ENCODE measurements at places on chromosomes 3 and 15.

DNA sequence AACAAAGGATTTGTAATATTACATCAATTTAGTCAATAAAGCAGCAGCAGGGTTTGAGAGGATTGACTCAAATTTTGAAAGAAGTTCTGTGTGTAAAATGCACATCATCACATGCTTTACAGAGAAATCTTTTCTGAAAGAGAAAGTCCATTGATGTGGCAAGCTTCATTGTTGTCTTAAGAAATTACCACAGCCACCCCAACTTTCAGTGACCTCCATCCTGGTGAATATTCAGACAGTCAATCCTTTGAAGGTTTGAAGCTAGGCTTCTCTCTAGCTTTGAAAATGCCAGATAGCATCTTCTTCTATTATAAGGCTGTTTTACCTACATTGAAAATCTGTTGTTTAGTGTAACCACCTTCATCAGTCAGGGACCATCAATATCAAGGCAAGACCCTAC is 51.8 kb upstream of the SETMAR start:
- H3K4me1 ChIP-seq = no peaks in the 10 kb centered on the region
- no peak overlapping the region for H3K4me3 ChIP-seq
- H3K36me3 ChIP-seq = no peaks in the 10 kb centered on the region
- H3K27ac ChIP-seq = no peak overlapping the region
- H3K27me3 ChIP-seq = no peaks in the 10 kb centered on the region

DNA sequence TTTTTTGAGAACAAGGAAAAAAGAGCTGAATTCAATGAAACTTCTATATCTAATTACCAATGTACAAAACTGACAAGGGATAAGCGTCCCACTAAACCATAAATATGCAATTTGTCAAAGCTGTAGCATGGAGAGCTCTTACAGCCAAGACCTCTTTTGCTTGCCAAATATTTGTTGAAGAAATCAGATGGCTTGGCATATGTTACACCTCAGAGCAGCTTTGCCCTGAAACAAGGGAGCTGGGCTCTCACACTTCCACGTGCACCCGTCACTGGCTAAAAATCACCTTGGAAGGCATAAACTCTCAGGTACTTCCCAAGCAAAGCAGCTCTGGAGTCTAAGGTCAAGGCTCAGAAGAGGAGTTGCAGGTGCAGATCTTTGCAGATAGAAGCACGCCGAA is 324.7 kb upstream of the SLCO3A1 start:
- DNase-seq = no peak
- no peak overlapping the region for H3K4me3 ChIP-seq
- H3K27me3 ChIP-seq = peaks cover 48% of the 10 kb centered on the region
- no peak overlapping the region for H3K27ac ChIP-seq
- no peaks in the 10 kb centered on the region for H3K36me3 ChIP-seq

GRCh38 chr15:67883234-67883773 is 43.5 kb upstream of the RNU6-1 start:
- H3K27ac ChIP-seq = no peak overlapping the region
- peaks cover 10% of the 10 kb centered on the region for H3K36me3 ChIP-seq
- peaks cover 10% of the 10 kb centered on the region for H3K4me1 ChIP-seq
- DNase-seq = no peak

DNA sequence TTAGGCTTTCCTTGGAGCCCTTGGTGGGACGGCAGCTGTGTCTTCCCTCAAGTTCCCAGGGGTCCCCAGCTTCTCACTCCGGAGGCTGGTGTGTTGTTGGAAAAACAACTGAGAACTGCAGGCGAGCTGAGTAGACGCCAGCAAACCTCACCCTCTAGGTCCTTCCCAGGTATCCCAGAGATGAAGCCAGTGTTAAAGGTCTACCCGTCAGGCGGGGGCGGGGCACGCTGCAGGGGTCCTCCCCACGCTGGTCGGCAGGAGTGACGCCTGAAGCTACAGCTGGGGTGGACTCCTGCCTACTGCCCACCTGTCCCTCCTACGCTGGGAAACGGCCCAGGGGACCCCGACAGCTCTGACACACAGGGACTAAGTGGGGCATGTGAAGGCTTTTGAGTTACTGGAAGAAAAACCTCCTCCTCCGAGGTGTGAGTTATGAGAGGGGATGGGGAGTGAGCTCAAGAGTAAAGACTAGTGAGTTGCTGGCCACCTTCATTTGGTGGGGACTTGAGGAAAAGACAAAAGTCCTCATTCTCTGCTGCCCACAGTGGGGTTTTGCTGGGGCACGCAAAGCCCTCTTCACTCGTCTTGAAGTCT is 32.2 kb upstream of the SNRPA1 start:
- DNase-seq = no peak
- peaks cover 38% of the 10 kb centered on the region for H3K27me3 ChIP-seq
- H3K27ac ChIP-seq = no peak overlapping the region
- peaks cover 4% of the 10 kb centered on the region for H3K36me3 ChIP-seq

- H3K27me3 ChIP-seq = peaks cover 9% of the 10 kb centered on the region
- no peaks in the 10 kb centered on the region for H3K36me3 ChIP-seq
- peaks cover 9% of the 10 kb centered on the region for H3K4me1 ChIP-seq
- H3K4me3 ChIP-seq = no peak overlapping the region
- no peak for DNase-seq
Measured at GRCh38 chr15:63446255-63446654, 58.1 kb upstream of the USP3 start.

DNA sequence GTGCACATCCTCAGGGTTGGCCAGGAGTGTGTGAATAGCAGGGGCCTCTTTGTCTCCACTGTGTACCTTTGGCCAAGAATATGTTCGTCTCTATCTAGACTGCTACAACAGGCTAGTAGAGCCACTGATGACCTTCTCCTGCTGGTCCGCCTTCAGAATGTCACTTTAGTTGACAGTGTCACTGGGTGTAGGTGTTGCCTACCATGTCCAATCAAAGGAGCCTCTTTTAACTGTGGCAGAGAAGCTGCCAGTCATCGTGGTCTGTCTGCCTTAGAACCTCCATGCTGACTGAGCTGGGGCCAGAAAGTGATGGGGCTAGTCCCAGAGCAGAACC is 40.1 kb downstream of the OXSR1 start:
- no peak overlapping the region for H3K4me3 ChIP-seq
- H3K27ac ChIP-seq = peak overlapping the region; percentile 92
- peaks cover 8% of the 10 kb centered on the region for H3K36me3 ChIP-seq
- H3K4me1 ChIP-seq = peaks cover 50% of the 10 kb centered on the region
- no peaks in the 10 kb centered on the region for H3K27me3 ChIP-seq
- no peak for DNase-seq

GRCh38 chr15:38788918-38789317 is 224.3 kb upstream of the RASGRP1 start:
- H3K27me3 ChIP-seq = peaks cover 10% of the 10 kb centered on the region
- H3K4me1 ChIP-seq = peaks cover 2% of the 10 kb centered on the region
- H3K4me3 ChIP-seq = no peak overlapping the region
- no peak overlapping the region for H3K27ac ChIP-seq
- H3K36me3 ChIP-seq = no peaks in the 10 kb centered on the region

GRCh38 chr15:71042356-71042922 is 72.8 kb upstream of the THSD4 start:
- no peak overlapping the region for H3K27ac ChIP-seq
- no peak for DNase-seq
- H3K36me3 ChIP-seq = no peaks in the 10 kb centered on the region
- no peaks in the 10 kb centered on the region for H3K27me3 ChIP-seq
- no peak overlapping the region for H3K4me3 ChIP-seq
- no peaks in the 10 kb centered on the region for H3K4me1 ChIP-seq

- H3K27me3 ChIP-seq = peaks cover 5% of the 10 kb centered on the region
- no peaks in the 10 kb centered on the region for H3K4me1 ChIP-seq
- H3K36me3 ChIP-seq = no peaks in the 10 kb centered on the region
- H3K4me3 ChIP-seq = no peak overlapping the region
- no peak overlapping the region for H3K27ac ChIP-seq
Measured at GRCh38 chr15:86830304-86830703, 750.6 kb downstream of the AGBL1 start.

DNA sequence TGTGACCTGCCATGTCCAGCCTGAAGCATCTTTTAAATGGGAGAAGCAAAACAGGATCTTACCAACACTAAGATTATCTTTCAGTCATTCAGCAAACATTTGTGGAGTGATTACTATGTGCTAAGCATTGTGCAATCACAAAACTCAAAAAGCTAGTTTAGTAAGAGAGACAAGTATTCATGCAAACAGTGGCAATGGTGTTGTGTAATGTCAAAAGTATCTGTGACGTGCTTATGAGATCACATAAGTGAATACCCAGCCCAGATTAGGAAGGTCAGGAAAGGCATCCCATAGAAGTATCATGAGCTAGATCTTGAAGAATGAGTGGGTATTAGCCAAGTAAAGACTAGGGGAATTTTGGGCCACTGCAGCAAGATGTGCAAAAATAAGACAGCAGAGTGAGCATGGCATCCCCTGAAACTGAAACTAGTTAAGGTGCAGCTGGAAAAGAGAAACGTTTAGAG is 32.1 kb downstream of the SEC62 start:
- no peak overlapping the region for H3K27ac ChIP-seq
- no peaks in the 10 kb centered on the region for H3K27me3 ChIP-seq
- no peak for DNase-seq

DNA sequence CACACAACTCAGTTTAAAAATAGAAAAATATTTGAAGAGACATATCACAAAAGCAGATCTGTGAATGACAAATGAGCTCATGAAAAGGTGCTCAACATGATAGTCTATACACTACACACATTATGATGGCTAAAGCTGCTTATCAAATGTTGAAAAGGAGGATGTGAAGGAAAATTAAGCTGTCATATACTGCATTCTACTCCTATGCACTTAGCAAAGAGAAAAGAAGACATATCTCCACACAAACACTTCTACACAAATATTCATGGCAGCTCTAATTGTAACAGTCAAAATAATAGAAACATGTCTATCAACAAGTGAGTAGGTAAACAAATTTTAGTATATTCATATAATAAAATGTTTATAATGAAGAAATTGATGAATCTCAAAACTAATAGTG is 540.5 kb downstream of the PLOD2 start:
- DNase-seq = no peak
- H3K27ac ChIP-seq = no peak overlapping the region
- no peaks in the 10 kb centered on the region for H3K36me3 ChIP-seq
- H3K4me1 ChIP-seq = no peaks in the 10 kb centered on the region

DNA sequence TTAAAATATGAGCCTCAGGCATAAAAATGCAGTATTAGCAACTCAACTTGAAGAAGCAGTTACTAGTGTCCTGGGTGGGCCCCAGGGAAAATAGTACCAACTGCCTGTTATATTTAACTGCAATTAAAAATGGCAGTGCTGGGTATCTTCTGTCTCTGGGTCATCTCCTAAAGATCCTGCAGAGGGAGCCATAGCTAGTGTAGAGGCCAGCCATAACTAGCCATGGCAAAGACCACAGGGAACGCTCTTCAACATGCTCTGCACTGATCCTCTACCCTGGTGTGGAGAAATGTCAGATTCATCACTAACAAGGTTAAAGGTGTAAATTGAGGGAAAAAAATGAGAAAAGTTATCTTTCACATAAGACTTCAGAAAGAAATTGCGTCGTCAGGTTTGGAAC is 181.3 kb downstream of the SNRPN start:
- no peak overlapping the region for H3K27ac ChIP-seq
- DNase-seq = no peak
- no peaks in the 10 kb centered on the region for H3K36me3 ChIP-seq
- no peak overlapping the region for H3K4me3 ChIP-seq
- H3K4me1 ChIP-seq = no peaks in the 10 kb centered on the region

DNA sequence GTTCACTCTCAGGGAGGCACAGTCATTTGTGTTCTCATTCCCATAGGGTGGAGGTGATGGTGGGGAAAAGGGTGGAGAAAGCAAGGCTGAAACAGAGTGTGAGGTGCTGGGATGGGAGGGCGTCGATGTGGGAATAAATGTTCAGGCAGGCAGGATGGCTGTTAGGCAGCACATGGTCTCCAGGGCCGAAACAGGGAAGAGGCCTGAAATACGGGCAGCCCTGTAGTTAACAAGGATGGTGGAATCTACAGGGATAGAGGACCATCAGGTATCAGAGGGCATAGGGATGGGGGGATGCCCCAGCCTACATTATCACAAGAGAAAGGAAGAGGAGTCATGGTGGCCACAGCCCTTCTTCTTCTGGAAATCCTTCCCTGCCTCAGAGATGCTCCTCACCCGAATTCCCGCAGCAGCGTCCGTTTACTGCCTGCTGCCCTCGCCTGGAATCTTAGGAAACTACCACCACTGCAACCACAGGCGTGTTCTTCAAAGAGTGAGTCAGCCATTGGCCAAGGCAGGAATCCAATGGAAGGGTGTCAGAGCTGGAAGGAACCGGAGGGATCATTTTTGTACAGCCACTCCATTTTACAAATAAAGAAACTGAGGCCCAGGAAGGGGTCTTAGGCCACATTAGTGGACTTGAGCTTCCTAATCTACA is 49.7 kb upstream of the POMGNT2 start:
- H3K4me1 ChIP-seq = peaks cover 11% of the 10 kb centered on the region
- no peaks in the 10 kb centered on the region for H3K36me3 ChIP-seq
- no peak overlapping the region for H3K4me3 ChIP-seq
- H3K27me3 ChIP-seq = peaks cover 13% of the 10 kb centered on the region
- H3K27ac ChIP-seq = peak overlapping the region; percentile 9

DNA sequence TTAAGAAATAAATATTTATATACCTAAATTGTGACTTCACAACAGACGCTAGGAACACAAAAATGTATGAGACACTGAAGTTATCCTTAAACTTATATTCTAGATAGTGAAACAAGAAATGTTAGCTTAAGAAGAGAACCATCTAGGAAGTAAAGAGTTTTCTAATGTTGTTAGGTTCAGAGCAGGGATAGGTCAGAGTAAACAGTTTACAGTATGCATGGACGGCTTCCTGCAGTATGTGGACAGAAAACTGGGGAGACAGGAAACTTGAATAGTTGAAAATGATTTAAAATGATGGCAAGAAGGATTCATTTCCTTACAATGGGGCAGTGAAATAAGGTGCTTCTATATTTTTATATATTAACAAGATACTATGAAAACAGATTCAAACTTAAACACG is 449.8 kb downstream of the MAGI1 start:
- no peak overlapping the region for H3K27ac ChIP-seq
- no peaks in the 10 kb centered on the region for H3K36me3 ChIP-seq
- H3K4me3 ChIP-seq = no peak overlapping the region
- H3K27me3 ChIP-seq = no peaks in the 10 kb centered on the region
- no peaks in the 10 kb centered on the region for H3K4me1 ChIP-seq
- no peak for DNase-seq

DNA sequence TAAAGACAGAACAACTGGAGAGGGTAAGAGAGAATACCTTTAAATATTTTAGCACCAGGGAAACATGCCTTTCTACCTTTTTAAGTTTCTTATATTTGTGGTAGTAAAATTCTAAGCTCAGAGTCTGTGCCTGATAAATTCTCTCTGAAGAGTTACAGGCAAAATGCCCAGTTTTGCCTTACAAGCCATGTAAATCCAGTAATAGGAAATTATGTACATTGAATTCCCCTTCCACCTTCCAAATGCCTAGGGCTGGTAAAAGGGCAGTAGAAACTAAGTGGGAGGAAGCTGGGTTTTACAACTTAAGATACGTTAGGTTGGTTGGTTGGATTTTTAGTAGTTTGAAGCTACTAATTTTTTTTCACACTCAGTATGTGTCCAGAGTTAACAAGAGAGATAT is 43.1 kb upstream of the TP63 start:
- peaks cover 28% of the 10 kb centered on the region for H3K27me3 ChIP-seq
- no peak for DNase-seq
- no peaks in the 10 kb centered on the region for H3K36me3 ChIP-seq
- H3K4me1 ChIP-seq = peaks cover 3% of the 10 kb centered on the region

GRCh38 chr3:190089711-190090110 is 31.0 kb downstream of the P3H2 start:
- no peaks in the 10 kb centered on the region for H3K4me1 ChIP-seq
- DNase-seq = no peak
- no peak overlapping the region for H3K4me3 ChIP-seq
- no peak overlapping the region for H3K27ac ChIP-seq
- H3K36me3 ChIP-seq = no peaks in the 10 kb centered on the region
